Lower lobe of right lung (tissue), 2 donors: ENCODE measurements at places on chromosomes 7 and 10. TPM values are rescaled to one million over a fixed set of nuclear protein-coding genes. Genes with fewer than 3 reads are reported as not detected.

Gene PAX4
- not detected for total RNA-seq

GRCh38 chr7:151688236-151688780 is 168.6 kb upstream of the RHEB start:
- no peaks in the 10 kb centered on the region for H3K36me3 ChIP-seq
- H3K4me3 ChIP-seq = no peak overlapping the region
- no peak for DNase-seq
- H3K4me1 ChIP-seq = peaks cover 32% of the 10 kb centered on the region
- peak overlapping the region; percentile 54 for H3K27ac ChIP-seq

GRCh38 chr10:14413523-14413922 is 82.8 kb upstream of the FRMD4A start:
- no peak overlapping the region for H3K4me3 ChIP-seq
- H3K27me3 ChIP-seq = no peaks in the 10 kb centered on the region
- no peak overlapping the region for H3K27ac ChIP-seq
- DNase-seq = no peak

DNA sequence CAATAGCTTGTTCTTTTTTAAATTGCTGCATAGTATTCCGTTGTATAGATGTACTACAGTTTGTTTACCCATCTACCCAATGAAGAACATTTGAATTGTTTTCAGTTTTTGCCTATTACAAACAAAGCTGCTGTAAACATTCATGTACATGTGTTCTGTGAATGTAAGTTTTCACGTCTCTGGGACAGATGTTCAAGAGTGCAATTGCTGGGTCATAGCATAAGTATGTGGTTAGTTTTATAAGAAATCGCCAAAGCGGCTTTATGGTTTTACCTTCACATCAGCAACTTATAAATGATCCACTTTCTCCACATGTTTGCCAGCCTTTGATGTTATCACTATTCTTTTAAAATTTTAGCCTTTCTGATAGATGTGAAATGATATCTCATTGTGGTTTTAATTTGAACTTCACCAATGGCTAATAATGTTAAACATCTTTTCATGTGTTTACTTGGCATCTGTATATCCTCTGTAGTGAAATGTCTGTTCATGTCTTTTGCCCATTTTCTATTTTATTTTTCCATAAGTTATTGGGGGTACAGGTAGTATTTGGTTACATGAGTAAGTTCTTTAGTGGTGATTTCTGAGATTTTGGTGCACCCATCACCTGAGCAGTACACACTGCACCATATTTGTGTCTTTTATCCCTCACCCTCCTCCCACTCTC is 73.5 kb downstream of the TBXAS1 start:
- no peaks in the 10 kb centered on the region for H3K27me3 ChIP-seq
- DNase-seq = no peak
- no peaks in the 10 kb centered on the region for H3K4me1 ChIP-seq
- H3K36me3 ChIP-seq = no peaks in the 10 kb centered on the region
- H3K4me3 ChIP-seq = no peak overlapping the region

GRCh38 chr7:124532166-124532565 is 233.4 kb downstream of the GPR37 start:
- no peak overlapping the region for H3K4me3 ChIP-seq
- no peak for DNase-seq
- no peak overlapping the region for H3K27ac ChIP-seq
- no peaks in the 10 kb centered on the region for H3K36me3 ChIP-seq
- H3K27me3 ChIP-seq = no peaks in the 10 kb centered on the region

Gene PAPOLB
- total RNA-seq = 0.24 TPM

Gene SLIT1
- 0.41 TPM for total RNA-seq

GRCh38 chr10:46537309-46537708 is 19.1 kb downstream of the GPRIN2 start:
- peaks cover 17% of the 10 kb centered on the region for H3K27me3 ChIP-seq
- no peaks in the 10 kb centered on the region for H3K36me3 ChIP-seq
- peaks cover 13% of the 10 kb centered on the region for H3K4me1 ChIP-seq
- no peak overlapping the region for H3K4me3 ChIP-seq
- no peak overlapping the region for H3K27ac ChIP-seq

DNA sequence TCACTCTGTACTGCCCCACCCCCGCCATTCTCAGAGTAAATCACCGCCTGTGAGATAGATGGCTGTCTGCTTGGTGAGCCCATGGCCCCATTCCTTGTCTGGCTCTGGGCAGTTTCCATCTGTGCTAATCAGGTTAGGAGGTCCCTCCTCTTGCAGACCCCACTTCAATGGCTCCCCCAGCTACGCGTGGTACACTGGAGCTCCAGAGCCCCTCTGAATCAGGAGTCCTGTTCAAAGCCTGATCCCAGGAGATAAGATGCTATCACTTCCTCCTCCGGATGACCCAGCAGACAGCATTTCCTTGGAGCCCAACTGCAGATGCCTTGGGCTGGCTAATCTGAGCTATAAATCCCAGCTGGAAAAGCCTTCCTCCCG is 122.3 kb downstream of the SH3PXD2A start:
- no peak for DNase-seq
- no peak overlapping the region for H3K27ac ChIP-seq
- H3K4me3 ChIP-seq = no peak overlapping the region
- no peaks in the 10 kb centered on the region for H3K27me3 ChIP-seq
- H3K36me3 ChIP-seq = no peaks in the 10 kb centered on the region

Gene PKD2L1
- total RNA-seq = 3.4 TPM

DNA sequence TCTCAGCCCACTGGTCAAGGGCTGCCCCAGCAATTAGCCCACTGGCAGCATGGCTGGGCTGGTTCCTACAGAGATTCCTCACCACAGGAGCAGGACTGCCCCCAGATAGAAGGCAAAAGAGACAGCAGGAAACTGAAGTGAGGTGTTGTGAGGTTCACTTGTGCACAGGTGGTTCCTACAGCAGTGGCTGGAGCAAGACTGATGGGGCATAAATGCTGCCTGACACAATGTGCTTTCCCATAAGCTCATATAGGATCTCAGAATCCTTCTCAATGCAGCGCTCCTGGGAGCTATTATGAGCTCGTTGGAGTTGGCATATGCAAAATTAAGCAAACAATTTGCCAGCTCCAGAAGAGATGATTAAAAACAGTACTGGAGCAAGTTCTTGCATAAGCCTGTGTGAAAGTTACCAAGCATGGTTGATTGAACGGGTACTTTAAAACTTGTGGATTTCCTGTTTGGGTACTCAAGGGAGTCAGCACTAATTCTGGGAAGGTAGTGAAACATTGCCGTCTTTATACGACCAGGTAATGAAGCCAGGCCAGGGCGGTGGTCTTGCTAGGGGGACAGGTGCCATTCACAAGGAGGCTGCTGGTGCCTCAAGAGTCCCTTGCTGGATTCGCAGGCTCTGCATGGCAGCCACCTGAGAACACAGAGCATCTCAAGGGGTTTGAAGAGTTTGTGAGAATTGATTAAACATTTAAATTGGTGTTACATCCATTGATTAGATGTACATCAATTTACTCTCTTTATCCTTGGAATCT is 20.3 kb upstream of the PRKCQ start:
- H3K27ac ChIP-seq = no peak overlapping the region
- H3K4me3 ChIP-seq = no peak overlapping the region
- DNase-seq = no peak
- H3K36me3 ChIP-seq = no peaks in the 10 kb centered on the region

Gene TDRD1
- 0.09 TPM for total RNA-seq

DNA sequence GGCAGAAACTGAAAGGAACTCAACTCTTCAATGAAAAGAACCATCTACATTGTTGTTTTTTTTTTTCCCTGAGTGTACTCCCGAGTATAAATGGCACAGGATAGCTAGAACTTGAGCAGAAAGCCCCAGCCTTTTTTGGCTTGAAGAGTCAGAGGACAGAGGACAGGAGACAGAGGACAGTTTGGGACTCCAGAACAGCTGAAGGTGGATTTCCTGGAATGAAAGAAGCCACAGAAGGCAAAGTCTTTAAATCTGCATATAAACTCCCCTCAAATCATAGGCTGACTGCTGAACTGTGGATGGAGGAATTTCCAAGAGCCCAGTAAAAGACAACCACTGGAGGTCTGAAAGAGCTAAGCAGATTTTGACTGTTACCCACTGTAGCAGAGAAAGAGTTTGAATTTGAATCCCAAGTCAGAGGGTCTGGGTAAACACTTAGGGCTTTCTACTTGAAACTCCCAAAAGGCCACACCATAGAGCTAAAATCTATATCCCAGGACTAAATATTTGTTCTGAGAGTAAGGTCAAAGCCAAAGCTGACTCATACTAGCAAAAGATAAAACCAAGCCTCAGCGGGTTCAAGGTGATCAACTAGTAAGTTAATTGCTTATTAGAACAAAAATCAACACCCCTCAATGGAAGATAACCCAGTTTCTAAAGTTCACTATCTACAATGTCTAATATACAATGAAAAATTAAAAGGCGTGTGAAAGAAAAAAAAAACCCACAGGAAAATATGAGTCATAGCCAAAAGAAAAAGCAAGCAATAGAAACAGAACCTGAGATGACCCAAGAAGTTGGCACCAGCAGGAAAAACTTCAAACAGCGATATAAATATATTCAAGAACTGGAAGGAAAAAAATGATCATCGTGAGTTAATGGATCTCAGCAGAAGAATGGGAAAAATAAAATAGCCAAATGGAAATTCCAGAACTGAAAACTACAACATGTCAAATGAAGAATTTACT is 1.8 kb upstream of the OPN1SW start:
- no peak for DNase-seq
- no peaks in the 10 kb centered on the region for H3K27me3 ChIP-seq
- H3K36me3 ChIP-seq = peaks cover 15% of the 10 kb centered on the region
- H3K4me1 ChIP-seq = no peaks in the 10 kb centered on the region
- no peak overlapping the region for H3K27ac ChIP-seq

DNA sequence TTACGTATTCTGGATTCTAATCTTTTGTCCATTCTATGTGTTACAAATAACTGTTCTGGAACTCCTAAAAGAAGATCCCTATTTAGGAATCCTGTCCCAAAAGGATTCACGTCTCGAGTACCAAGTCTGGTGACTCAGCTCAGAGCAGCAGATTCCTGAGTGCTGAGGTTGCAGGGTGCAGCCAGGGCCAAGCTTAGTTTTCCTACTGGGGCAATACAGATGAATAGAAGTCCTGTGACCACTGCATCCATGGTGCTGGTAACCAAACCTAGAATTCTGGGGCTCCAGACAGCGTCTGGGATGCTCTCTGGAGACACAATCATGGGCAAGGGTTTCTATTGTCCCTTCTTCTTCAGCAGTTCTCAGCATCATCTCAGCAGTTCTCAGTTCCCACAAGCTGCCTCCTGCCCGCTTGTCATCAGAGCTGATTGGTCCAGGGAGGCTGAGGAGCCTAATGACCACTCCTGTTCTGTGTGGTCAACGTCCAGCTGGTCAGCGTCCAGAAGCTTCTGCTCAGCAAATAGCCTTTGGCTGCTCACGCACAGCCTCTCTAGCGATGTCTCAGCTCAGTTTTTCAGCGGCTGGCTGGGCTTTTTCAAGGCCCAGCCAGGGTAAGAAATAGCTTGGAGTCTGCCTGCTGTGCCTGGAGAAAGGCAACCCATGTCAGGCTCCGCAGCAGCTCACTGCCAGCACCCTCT is 50.4 kb upstream of the C7orf33 start:
- no peak for DNase-seq
- no peaks in the 10 kb centered on the region for H3K36me3 ChIP-seq
- H3K4me3 ChIP-seq = no peak overlapping the region
- no peak overlapping the region for H3K27ac ChIP-seq

Gene TEX47
- total RNA-seq = not detected

Gene PWWP2B
- 25.2 TPM for total RNA-seq
